Globus pallidus (tissue), 1 donor: ENCODE measurements at places on chromosomes 5 and 9.

- no peak for DNase-seq
Observed at GRCh38 chr9:27437652-27438373, 86.3 kb upstream of the IFNK start.

GRCh38 chr5:181188700-181189362, 16.2 kb downstream of the TRIM7 start:
- peak; percentile 82 for DNase-seq

DNA sequence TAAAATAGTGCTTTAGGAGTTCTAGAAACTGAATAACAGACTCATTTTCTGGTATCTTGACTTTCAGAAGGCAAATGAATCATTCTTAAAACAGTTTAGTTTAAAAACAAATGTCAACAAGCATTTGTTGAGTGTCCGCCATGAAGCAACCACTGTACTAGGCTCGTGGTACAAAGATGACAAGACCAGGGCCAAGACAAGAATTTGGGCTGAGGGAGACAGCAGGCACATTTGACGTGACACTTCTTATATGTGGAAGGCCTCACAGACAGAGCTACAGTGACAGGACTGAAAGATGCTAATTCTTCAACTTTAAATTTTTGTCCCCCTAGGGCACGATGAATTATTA, 14.4 kb upstream of the ZNF131 start:
- no peak for DNase-seq

DNA sequence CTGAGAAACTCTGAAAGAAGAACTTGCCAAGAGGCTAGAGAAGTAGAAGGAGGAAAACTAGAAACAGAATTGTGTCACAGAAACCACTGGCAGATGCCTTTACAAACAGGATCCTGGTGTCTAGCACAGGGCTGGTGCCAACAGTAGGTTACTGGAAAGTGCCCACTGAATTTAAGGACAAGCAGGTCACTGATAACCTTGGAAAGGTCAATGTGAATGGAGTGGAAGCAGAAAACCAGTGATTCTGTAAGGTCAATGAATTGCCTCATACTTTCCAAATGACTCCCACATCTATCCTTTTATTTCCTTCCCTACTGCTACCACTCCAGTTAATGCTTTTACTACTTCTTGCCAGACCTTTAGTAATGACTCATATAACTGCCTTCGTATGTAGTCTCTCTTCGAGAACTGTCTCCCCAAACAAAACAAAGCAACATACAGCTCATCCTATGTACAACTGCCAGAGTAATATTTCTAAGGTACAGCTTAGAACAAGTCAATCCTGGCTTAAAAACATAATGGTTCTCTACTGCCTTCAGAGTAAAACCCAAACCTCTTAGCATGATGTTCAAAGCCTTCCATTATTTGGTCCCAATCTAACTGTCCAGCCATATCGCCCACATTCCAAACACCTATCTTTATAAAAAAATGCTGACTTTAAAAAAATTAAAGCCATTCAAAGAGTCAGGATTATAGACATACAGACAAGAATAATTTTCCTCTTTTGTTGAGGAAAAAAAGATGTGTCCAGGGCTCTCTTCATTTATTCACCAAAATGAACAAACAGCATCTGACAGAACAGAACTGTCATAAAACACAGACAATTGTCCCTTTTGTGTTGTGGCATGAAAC, 52.5 kb downstream of the NR3C1 start:
- DNase-seq, result no peak

GRCh38 chr5:73007051-73007450, 51.2 kb downstream of the FCHO2 start:
- DNase-seq, result no peak

- DNase-seq, result no peak
Observed at GRCh38 chr5:174688441-174689354, 35.7 kb upstream of the MSX2 start.

GRCh38 chr5:144361406-144361805, 190.7 kb downstream of the KCTD16 start:
- DNase-seq, result no peak

GRCh38 chr5:7422316-7423106, 26.6 kb downstream of the ADCY2 start:
- DNase-seq, result no peak

DNA sequence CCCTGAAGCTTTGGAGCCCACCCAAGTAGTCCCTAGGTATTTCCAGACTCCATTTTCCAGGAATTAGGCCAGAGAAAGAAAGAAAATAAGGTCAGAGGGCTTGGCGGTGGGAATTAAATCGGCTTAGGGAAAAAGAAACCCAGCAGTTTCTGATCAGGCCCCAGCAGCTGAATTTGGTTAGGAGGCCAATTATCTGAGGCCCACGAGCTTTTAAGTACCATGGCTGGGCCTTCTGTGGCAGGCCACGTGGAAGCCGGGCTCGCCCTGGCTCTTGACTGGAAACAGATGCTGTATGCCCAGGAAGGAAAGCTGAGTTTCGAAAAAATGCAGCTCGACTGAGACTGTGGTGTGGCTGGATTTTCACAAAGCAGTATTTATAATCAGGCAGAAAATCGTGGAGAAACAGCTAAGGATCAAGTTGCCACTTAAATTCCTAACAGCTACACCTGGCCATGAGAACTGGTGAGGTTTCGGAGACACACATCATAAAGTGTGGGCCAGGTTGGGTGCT, 75.1 kb upstream of the PANK3 start:
- no peak for DNase-seq

- DNase-seq, result no peak
Observed at GRCh38 chr5:148565148-148565547, 89.2 kb downstream of the HTR4 start.

DNA sequence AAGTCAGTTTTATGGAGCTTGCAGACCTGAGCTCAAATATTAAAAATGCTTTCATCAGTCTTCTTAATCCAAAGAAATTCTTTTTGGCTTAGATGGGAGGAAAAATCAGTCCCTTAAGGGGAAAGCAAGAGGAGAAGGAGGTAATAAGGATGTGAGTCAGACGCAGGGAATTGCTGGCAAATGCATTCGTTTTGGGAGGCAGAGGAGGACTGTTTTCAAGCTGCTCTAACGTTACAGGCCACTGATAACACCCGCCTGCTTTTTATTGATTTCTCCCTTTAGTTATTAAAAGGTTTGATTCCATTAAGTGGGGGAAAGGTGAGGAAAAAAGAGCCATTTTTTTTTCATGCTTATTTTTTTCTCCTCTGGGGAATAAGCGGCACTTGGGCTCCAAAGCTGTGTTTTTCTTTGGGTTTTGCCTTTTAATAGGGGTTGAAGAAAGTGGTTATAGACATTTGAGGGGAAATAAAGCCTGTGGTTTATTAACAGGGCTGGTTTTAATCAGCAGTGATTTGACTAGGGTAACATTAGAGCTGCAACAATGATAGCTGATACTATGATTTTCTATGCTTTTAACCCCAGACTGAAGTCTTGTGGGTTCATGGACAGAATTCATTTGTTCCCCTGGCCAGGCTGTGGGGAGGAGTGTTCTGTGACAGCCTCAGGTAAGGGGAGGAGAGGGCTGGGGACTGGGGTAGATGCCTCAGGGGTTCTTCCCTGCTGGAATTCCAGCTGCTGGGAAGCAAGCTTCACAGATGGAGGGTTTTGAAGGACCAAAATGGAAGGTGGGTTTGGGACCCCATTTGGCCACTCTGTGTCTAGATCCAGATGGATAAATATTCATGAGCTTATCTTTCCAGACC, 225.2 kb downstream of the GAS1 start:
- no peak for DNase-seq

DNA sequence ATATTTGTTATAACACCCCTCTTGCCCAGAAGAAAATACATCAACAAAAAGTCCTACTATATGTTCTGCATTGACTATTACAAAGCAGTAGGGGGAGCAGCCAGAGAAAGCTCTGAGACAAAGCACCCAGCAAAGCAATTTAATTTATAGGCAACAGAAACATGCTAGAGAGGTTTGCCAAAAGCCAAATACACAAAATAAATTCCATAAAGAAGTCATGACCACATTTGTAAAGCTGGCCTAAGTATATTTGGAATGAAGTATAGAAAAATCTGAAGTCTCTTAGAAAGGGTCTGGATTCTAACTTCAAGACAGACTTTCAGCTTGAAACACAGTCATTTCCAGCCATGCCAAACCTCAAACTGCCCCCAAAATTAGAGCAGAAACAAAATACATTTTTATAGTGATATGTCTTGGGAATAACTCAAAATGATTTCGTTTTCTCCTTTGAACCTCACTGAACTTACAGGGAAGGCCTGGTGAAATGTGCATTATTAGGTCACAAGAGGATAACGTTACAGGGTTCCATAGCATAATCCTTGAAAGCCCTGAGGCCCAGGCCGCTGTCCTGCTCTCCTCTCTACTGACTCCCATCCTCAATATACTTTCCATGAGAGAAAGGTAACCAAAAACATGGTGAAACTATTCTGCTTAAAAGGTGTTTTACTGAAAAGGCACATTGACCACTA, 451.8 kb downstream of the RAB3C start:
- DNase-seq, result peak; percentile 16

DNA sequence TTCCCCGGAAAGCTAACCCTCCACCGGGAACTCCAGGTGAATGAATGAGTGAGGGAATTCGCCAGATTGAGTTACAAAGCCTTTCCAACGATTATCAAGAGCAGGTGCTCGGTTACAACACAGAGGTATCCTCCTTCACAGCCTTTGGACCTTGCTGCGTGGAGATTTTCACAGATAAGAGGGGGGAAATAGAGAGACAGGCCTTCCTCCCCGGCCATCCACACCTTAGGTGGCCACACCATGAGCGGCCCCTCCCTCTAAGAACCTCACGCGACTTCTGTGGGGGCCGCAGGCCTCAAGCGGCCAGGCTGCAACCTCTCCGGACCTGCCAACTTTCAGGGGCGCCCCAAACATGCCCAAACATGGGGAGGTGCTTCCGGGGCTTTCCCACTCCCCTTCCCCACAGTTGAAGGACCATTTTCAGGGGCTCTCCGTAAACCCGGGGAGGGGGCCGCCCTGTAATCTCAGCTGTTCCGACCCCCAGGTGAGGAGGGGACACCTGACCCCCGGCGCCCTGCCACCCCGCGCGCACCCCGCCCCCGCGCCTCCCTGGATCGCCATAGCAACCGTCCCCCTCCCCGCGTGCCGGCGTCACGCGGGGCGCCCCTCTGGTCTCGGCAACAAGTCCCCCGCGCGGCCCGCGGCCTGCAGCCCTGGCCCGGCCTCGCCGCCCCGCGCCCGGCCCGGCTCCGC, 603 bp downstream of the DENND1A start:
- DNase-seq, result peak; percentile 21

GRCh38 chr9:26066237-26066636, 388.0 kb upstream of the TUSC1 start:
- peak; percentile 23 for DNase-seq

DNA sequence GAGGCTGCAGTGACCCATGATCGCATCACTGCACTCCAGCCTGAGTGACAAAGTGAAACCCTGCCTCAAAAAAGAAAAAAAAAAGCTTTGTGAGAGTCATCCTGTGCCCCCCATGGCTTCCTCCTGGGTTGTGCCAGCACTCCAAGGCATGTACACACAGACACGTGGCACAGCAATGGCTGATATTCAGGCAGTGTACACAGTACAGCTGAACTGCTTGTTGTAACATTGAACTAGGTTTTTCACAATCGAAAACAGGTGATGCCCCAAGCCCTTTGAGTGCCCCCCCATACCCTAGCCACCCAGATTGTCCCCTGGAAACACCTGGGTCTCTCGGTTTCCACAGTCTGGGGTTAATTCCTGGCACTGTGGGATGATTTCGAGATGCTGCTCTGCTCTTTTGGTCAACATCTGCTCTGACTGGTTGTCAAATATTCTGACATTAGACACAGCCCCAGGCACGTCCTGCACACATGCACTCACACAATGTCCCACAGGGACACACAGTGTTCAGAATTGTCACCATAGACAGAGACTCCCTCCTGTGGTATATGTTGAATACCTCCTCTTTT, 9.2 kb downstream of the SPINK4 start:
- DNase-seq, result no peak

- no peak for DNase-seq
Observed at GRCh38 chr9:20391208-20391607, 231.1 kb downstream of the MLLT3 start.

DNA sequence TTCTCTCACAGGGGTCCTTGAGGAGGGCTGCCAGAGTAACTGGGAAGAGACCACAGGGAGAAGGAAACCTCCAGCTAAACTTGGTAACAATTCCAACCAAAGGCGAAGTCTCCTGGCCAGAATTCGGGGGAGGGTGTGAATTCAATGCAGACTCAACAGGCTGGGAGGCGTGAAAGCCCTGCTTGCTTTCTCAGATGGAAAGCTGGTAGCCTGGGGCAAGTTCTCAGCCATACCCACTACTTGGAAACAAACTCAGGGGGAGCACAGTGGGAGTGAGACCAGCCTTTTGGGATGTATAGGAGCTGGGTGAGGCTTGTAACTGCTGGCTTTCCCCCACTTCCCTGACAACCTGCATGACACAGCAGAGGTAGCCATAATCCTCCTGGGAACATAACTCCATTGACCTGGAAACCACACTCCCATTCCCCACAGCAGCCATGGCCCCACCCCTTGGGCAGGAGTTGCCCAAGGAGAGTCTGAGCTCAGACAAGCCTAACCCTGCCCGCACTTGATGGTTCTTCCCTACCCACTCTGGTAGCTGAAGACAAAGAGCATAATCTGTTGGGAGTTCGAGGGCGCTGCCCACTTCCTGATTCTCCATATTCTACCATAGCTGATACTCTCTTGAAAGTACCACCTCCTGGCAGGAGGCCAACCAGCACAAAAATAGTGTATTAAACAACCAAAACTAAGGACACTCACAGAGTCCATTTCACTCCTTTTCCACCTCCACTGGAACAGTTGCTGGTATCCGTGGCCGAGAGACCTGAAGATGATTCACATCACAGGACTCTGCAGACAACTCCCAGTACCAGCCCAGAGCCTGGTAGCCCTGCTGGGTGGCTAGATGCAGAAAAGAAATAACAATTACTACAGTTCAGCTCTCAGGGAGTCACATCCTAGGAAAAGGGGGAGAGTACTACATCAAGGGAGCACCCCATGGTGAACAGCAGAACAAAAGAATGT, 123.8 kb downstream of the FAM170A start:
- no peak for DNase-seq

- DNase-seq, result no peak
Observed at GRCh38 chr5:173859408-173860159, 28.6 kb upstream of the CPEB4 start.

DNA sequence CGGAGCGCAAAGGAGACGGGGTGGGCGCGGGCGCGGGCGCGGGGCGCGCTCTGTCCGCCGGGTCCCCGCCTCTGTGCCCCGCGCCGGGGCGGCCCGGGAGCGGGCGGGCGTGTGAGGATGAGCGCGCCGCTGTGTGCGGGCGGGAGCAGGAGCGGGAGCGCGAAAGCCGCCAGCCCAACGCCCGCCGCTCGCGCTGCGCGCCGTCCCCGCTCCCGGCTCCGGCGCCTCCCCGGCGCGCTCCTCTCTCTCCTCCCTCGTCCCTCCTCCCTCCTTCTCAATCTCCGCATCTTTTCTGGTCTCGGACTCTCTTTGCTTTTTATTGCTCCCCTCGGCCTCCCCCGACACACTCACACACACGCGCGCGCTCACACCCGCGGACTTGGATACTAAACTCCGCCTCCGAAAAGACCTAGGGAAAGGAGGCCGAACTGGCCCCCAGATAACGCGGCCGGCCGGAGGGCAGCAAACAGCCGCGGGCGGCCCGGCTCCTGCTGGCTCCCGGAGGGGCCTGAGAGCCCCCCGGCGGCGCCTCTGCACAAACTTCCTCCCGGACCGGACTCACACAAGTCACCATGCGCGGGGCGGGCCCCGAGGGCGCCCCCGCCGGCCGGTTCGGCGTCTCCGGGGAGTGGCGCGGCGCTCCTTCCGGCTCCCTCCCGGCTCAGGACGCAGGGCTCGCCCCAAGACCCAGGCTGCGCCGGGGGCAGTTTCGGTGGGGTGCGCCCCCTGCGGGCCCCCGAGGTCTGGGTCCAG, at the start of gene FIBCD1:
TSS of gene FIBCD1 (minus strand) at position 596 of the 753 bp plus-strand sequence. CDS start 640 bp downstream, outside the sequence.
- DNase-seq, result no peak
